Suppressor macrophage treated with lipopolysaccharide for 4 hours (primary cell): ENCODE measurements at places on chromosomes 11 and 22.

DNA sequence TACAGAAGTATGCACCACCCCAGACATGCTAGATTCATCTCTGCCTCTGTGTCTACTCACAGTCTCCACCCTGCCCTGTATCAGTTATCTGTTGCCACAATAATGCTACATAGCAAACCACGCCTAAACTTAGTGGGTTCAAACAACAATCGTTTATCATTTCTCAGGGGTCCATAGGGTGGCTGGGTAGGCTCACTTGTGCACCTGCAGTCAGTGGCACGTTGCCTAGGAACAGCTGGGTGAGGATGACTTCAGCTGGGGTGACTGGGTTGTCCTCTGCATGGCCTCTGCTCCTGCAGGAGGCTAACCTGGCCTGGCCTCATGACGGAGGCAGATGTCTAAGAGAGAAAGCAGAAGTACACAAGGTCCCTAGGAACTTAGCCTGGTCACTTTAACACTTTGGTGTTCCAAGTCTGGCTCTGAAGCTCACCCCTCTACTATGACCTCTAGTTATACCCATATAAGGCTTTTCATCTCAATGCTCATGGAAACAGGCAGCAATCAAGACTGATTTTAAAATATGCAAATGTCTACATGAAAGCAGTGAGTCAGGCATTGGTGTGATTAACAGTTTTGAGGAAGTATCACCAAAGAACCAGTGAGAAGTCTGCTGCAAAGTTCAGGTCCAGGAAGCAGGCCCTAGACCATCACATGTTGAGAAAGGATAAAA lies 10.7 kb downstream of the OLFML1 start:
- peak; percentile 75 for DNase-seq

DNA sequence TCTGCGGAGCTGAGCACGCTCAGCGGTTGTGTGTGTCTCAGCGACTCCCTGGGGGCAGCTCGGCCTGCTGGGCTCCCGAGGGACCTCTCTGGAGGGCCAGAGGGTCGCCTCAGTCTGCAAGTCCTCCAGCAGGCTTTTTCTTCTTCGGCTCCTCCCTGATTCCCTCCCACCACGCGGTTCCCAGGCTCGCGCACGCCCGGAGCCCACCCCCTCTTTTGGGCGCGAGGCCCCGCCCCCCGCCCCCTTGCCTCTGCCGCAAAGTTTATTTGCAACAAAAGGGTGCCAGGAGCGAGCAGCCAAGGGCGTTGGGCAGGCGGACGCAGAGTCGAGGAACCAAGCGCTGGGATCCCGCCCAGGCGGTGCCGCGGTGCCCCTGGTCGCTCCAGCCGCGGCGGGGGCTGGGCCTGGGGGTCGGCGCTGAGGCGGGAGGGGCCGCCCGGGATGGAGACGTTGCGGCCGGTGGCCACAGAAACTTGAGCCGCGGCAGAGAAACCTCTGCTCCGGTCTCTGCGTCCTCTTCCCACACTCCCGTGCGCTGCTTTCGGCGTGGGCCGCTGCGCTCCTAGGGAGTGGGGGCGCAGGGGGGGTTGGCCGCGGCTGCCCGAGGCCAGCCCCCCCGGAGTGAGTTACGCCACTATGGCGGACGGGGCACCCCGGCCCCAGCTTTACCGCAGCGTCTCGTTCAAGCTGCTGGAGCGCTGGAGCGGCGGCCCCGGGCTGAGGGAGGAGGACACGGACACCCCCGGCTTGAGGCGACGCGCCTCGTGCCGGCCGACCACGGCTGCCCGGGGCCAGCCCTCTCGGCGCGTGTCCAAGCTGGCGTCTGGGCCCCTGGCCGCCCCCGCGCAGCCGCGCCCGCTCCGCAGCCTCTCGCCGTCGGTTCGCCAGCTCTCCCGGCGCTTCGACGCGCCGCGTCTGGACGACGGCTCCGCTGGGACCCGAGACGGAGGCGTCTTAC lies at the start of gene ARHGEF17:
Gene ARHGEF17, plus strand, starts transcription at position 274 of the 958 bp plus-strand sequence. Its CDS starts 363 bp downstream, at position 637.
- peak; percentile 34 for DNase-seq

- no peak for DNase-seq
Measured at GRCh38 chr22:50739279-50739691, 1.3 kb downstream of the ACR start.

GRCh38 chr11:35619116-35619854 lies 1.0 kb downstream of the FJX1 start:
- DNase-seq = peak; percentile 35

DNA sequence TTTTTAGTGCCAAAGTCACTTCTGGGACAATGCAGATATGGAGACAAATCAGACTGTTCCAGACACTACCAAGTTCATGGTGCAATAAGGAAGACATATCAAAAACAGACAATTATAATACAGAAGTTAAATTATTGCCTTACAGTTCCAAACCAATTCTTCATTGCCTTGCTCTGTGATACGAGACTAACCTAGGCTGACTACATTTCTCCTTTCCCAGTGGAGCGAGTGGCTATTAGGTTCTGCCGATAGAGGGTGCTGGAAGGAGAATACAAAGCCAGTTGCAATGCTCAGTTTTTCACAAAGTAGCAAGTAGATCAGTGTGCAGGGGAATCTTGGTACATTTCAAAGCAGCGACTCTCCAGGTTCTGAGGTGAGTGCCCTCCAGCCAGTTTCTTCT lies 67.8 kb downstream of the FAM168A start:
- peak; percentile 31 for DNase-seq

GRCh38 chr11:88359541-88359940 lies 22.0 kb upstream of the CTSC start:
- peak; percentile 46 for DNase-seq

DNA sequence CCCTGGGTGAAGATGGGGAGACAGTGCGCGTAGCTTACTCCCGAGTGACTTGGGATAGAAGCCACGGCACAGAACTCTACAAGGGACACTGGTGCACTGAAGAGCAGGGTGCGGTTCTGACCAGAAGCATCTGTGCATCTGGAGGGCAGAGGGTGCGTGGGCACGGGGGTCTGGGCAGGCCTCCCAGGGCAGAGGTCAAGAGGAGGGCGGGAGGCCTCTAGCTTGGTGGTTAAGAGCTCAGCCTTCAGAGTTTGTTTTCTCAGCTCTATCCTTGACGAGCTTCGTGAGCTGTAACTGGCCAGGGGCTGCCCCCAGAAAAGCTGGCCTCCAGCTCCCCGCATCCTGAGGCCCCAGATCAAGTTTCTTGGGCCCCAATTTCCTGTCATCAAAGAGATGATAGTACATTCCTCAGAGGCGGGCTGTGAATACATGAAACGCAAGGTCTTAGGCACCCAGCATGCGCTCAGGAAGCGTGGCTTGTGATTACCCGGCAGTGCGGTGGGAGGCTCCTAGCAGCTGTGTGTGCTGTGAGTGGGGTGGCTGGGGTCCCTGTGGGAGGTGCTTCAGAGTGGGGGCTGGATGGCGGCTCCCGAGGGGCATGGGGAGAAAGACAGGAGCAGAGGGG lies 6.0 kb upstream of the BID start:
- DNase-seq = no peak

GRCh38 chr11:65411681-65412070 lies 10.9 kb upstream of the NEAT1 start:
- no peak for DNase-seq

GRCh38 chr22:40203572-40203971 lies 25.8 kb downstream of the TNRC6B start:
- no peak for DNase-seq

DNA sequence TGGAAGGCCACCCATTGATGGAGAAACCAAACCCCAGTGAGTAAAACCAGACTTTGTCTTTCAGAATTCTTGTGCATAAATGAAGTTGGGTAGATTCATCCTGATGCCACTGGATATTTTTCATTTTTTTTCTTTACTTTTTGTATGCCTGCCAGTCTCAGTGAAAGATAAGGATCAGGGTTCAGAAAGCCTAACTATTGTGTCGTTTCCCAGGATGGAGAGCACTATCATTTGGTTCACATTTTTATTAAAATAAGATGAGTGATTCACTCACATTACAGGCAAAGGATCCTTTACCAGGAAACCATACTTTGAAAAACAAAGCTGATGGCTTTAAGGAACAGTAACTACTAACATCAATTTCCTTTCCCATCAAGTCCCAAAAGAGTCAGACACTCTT lies 52.0 kb downstream of the ARFGAP2 start:
- no peak for DNase-seq

- DNase-seq = no peak
Measured at GRCh38 chr11:7079545-7080135, 9.2 kb upstream of the RBMXL2 start.

DNA sequence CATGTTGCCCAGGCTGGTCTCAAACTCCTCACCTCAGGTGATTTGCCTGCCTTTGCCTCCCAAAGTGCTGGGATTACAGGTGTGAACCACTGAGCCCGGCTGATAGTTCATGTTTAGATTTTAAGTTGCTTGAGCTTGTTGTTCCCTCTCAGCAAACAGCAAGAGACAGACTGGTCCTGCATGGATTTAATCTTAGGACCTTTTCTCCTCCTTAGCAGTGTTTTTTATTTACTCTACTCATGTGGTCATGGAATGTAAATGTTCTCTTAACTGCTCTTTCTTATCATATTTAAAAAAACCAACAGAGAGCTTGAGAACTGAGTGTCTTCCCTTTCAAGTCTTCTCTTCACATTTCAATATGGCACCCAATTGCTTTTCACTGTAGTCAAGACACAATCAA lies 22.7 kb upstream of the PRDM10 start:
- DNase-seq = no peak

DNA sequence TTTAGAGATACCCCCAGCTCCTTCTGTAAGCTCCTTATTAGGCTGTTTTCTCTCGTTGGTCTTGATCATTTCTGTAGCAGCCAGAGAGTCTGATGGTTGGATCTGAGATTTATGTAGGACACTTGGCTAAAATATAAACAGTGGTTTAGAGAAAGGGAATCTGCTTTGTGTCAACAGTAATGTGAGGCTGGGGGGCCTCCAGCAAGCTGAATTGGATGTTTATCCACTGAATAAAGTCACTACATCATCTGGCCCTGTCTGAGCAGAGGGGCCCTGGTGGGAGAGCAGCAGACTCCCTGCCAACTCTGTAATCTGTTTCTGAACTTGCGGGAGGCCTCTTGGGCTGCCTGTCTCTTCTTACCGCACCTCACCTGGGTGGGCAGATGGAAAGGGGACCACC lies 328.5 kb upstream of the PLET1 start:
- DNase-seq = no peak

- no peak for DNase-seq
Measured at GRCh38 chr22:21948390-21948789, 4.3 kb downstream of the PPM1F start.

DNA sequence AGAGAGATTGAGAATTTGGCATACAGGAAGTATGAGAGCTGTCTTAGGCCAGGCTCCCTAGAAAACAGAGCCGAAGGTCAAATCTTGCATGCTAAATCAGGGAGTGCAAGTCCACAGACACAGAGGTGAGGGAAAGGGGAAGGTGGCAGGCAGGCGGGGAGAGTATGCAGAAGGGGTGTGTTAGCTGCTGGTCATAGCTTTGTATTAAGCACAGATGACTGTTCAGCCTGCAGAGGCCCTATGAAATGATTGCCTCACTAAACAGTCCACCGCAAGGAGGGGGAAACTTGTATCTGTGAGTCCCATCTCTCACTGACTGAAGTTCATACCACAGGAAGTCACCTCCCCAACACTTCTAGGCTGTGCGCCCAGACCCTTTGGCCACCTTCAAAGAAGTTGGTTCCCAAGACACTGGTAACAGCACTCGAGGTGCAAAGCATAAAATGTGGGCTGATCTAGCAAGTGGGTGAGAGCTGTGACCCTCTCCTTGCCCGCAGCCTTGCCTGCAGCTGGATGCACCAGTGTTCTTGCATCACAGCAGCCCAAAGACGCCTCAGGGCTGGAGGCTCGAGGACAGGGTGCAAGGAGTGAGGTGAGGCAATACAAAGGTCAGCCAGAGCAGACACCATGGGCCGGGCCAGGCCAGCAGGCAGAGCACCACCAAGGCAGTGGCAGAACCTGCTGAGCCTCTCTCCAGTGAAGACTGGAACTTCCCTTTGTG lies 115.3 kb upstream of the TBCEL start:
- DNase-seq = no peak

DNA sequence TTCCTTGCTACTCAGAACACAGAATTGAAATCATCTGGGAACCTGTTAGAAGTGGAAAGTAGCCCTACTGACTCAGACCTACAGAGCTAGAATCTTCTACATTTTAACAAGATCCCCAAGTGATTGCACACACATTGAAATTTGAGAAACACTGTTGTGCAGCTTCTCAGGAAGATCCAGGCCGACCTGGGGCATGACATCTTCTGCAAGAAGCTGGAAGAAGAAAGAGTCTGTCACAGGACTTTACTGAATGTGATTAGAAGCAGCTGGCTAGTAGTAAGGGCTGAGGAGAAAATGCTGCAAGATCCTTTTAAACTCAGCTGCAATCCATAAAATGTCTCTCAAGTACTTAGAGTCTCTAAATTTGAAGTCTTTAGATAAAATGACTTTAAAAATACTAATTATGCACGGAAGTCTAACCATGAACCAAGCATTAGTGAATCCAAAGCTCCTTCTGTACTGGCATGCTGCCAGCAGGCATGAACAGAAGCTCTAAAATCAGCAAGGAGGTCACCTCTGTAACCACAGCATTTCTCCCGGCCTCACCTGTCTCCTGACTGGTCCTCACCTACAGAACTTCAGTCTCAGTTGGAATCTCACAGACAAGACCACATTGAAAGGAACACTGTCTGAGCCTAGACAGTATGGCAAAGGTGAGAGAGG lies 85.0 kb downstream of the SERGEF start:
- no peak for DNase-seq
